ENCODE measurements at places on chromosomes 3 and 15.

- no peak for DNase-seq
Observed at GRCh38 chr15:93291380-93291779, 202.4 kb upstream of the RGMA start.

DNA sequence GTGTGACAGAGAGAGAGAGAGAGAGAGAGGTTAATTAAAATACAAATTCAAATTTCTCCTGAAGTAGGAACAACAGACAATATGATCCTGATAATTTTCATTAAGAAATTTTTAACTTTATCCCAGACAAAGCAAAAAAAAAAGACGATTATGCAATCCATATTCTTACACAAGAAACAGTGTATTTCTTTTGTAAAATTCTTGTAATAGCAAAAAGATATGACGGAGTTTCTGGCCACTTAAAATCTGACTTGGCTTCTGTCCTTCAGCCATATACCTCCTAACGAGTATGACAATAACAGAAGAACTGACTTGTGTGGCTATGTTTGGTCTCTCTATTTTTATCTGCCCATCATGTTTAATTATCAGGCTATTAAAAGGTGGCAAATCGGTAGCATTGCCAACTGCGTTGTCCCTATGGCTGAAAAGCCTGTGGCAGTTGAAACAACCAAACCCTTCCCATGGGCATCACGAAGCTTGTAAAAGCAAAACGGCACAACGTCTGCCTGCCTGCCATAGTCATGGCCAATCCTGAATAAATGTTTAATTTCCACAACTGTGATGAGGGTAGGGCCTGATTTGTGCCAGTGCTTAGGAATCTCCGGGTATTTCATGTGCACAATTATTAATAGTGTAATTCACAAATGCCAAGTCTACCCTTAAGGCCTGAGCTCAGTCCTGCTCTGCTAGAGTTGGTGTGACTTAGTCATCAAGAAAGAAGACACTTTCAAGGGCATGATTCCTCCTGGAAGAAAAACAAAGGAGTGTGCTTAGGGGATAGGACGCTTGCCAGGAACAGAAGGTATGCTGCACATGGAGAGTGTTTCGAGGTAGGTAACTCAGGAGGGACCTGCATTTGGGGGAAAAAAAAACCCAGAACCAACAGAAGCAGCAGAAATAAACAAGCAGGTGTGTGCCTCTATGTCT, 1090.2 kb downstream of the FHIT start:
- DNase-seq = no peak

DNA sequence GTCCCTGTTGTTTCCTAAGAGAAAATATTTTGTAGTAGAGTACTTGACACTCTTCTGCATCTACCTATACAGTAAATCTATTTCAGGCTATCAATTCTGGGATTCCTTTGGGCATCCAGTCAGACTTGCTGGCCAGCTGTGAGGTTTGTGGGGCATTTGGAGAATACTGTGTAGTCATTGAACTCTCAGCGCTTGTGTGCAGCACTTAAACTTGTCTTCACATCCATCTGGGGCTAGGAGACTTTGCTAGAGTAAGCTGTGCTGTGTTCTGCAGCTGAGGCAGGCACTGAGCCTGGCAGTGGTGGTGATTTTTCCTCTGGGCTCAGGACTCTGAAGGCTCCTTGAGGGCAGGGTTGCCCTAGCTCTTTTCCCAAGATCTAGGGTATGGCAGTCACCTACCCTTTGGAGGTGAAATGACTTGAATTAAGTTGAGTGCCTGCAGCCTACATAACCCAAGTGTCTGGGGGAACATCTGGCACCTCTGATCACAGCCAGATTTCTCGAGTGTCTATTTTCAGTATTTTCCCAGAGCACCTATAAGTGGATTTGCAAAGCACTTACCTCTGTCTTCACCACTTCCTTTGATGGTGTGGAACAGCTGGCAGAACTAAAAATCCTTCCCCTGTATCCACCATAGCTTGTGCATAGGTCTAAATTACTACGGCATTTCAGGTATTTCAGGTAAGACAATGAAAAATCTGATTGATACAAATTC, 19.3 kb downstream of the CLSTN2 start:
- DNase-seq = no peak

- no peak for DNase-seq
Observed at GRCh38 chr3:56823421-56823926, 21.7 kb upstream of the ARHGEF3 start.

DNA sequence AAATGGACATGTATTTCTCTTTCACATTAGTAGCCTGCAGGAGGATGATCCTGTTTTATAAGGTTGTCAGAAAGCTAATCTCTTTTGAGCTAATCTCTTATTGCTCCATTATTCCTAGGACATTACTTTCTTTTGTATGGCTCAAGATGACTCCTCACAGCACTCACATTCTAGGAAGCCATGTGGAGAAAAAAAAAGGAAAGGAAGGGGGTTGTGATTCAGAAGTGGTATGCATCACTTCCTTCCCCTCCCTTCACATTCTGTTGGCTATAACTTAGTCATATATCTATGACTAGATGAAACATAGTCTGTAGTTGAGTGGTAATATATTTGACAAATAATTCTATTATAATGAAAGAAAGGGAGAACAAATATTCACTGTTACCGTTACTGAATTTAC, 168.8 kb upstream of the TTC14 start:
- DNase-seq = no peak

DNA sequence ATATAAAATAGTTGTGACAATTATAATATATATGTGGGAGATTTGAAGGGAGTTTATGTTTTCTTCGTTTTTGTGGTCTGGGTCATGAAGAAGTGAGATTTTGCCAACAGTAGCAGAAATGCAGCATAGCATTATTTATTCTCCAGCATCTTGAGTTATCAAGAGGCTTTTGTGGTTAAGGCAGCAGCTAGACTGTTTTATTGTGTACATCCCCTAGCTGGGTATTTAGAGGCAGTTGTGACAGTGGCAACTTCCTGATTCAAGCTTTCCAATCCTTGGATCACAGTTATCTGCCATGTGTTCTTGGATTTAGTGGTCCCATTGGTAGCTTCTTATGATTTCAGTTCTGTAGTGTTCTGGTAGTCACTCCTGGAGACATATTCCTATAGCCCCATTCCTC, 29.0 kb downstream of the ARIH1 start:
- DNase-seq = no peak
